Tibial artery (tissue), 4 donors: ENCODE measurements at places on chromosomes 4 and X.
A peak's percentile ranks its signal among the peaks of the same experiment; 100 is the strongest.

GRCh38 chr4:94276204-94276603 lies 66.4 kb downstream of the HPGDS start:
- no peaks in the 10 kb centered on the region for H3K27me3 ChIP-seq
- H3K4me1 ChIP-seq = no peaks in the 10 kb centered on the region
- no peak overlapping the region for H3K4me3 ChIP-seq
- no peak overlapping the region for H3K27ac ChIP-seq

DNA sequence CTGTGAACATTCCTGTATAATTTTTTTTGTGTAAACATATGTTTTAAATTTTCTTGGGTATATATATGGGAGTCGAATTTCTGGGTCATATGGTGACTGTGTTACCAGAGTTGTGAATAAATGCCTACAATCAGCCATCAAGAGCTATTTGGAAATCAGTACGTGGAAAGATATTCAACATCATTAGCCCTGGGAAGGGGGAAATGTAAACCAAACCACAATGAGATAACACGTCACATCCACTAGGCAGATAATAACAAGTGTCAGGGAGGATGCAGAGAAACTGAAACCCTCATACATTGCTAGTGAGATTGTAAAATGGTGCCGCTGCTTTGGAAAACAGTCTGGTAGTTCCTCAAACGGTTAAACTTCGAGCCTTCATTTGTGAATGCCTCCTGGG lies 43.9 kb downstream of the LUZP4 start:
- no peaks in the 10 kb centered on the region for H3K4me1 ChIP-seq
- no peaks in the 10 kb centered on the region for H3K27me3 ChIP-seq
- H3K36me3 ChIP-seq = no peaks in the 10 kb centered on the region
- peak overlapping the region; percentile 82 for H3K27ac ChIP-seq
- DNase-seq = no peak

DNA sequence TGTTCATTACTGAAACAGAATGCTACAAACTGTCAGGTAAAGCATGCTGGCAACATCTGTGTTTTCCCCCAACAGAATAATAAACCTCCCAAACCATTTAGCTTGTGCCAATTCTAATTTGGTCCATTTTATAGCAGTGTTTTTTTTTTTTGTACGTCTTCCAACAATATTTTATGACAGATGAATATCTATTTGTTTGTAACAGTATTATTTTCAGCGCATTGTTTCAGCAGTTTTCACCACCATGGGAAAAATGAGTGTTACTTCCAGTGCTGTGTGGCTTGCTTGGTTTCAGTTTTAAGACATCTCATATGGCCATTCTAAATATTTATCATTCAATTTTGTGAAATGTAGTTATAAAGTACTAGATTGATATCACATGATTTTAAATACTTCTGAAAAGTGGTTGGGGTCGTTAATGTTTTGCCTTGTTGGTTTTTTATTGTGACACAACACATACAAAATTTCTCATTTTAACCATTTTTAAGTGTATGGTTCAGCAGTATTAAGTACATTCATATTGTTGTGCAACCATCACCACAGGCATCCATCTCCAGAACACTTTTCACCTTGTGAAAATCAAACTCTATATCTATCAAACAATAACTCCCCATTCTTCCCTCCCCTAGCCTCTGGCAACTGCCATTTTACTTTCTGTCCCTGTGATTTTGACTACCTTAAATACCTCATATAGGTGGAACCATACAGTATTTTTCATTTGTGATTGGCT lies 25.6 kb upstream of the TBC1D19 start:
- no peak for DNase-seq
- no peaks in the 10 kb centered on the region for H3K4me1 ChIP-seq
- H3K36me3 ChIP-seq = no peaks in the 10 kb centered on the region
- peaks cover 5% of the 10 kb centered on the region for H3K27me3 ChIP-seq
- no peak overlapping the region for H3K27ac ChIP-seq
- H3K4me3 ChIP-seq = no peak overlapping the region

- H3K27me3 ChIP-seq = no peaks in the 10 kb centered on the region
- peak overlapping the region; percentile 84 for H3K27ac ChIP-seq
- H3K4me3 ChIP-seq = no peak overlapping the region
- peak; percentile 78 for DNase-seq
- H3K36me3 ChIP-seq = peaks cover 3% of the 10 kb centered on the region
Observed at GRCh38 chr4:185710487-185710995, 101.5 kb downstream of the SORBS2 start.

- no peaks in the 10 kb centered on the region for H3K27me3 ChIP-seq
- H3K27ac ChIP-seq = no peak overlapping the region
- H3K4me3 ChIP-seq = no peak overlapping the region
Observed at GRCh38 chr4:168527560-168527959, 30.7 kb downstream of the PALLD start.

- H3K36me3 ChIP-seq = no peaks in the 10 kb centered on the region
- no peaks in the 10 kb centered on the region for H3K4me1 ChIP-seq
- no peak overlapping the region for H3K4me3 ChIP-seq
Observed at GRCh38 chr4:154958621-154959358, 177.7 kb downstream of the RBM46 start.

DNA sequence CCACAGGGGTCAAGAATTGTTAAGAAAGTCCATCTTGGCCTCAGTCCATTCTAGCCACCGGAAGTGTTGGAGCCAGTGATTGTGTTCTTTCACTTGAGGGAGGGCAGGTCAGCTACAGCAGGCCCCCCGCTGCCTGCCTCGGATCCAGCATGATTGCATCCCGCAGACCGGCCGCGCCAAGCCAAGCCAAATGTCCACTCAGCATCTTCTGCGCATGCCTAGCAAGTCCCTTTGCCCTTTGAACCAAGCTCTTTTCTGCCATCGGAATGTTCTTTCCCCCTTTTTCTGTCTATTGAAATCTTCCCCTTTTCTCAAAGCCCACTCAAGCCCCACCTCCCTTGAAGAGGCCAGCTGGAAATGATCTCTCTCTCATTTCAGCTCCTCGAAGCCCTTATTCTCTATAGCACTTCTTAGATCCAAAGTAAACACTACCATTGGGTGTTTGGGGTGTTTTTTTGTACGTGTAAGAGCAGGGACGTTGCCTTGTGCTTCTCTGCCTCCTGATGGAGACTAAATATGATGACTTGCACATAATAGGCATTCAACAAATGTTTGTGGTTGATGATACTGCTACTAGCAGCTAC lies 147.8 kb upstream of the BCOR start:
- peak overlapping the region; percentile 15 for H3K4me3 ChIP-seq
- H3K4me1 ChIP-seq = peaks cover 6% of the 10 kb centered on the region
- H3K27me3 ChIP-seq = no peaks in the 10 kb centered on the region
- H3K36me3 ChIP-seq = no peaks in the 10 kb centered on the region
- DNase-seq = peak; percentile 20

DNA sequence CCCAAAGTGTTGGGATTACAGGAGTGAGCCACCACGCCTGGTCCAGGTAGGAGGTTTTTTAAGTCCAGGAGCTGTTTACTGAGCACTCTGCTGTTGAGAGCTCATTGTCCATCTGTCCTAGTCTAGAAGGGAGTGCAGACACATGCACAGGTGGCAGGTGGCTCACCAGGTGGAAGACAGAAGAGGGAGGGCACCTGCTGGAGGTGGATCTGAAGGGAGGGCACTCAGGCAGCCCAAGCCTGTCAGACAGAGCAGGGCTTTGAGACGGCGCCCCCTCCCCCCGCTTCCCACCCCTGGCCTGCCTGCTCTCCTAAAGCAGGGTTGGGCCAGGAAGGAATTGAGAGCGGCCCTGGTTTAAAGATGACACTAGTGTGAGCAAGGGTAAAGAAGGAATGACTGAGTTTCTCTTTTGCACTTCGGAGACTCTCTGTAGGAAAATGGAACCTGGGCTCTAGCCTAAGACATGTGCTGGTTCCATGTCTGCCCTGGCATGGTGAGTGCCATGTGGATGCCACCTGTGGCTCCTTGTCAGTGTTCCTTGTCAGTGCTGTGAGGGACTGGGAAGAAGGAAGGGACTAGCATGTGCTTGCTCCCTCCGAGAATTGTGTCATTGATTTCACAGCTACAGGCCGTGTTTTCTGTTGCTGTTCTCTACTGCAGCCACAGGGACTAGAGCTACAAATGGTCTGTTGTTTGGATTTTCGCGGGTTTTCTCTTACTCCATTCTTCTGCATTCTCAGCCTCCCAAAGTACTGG lies 108.6 kb downstream of the TNIP2 start:
- no peaks in the 10 kb centered on the region for H3K4me1 ChIP-seq
- H3K27me3 ChIP-seq = no peaks in the 10 kb centered on the region
- peaks cover 50% of the 10 kb centered on the region for H3K36me3 ChIP-seq

DNA sequence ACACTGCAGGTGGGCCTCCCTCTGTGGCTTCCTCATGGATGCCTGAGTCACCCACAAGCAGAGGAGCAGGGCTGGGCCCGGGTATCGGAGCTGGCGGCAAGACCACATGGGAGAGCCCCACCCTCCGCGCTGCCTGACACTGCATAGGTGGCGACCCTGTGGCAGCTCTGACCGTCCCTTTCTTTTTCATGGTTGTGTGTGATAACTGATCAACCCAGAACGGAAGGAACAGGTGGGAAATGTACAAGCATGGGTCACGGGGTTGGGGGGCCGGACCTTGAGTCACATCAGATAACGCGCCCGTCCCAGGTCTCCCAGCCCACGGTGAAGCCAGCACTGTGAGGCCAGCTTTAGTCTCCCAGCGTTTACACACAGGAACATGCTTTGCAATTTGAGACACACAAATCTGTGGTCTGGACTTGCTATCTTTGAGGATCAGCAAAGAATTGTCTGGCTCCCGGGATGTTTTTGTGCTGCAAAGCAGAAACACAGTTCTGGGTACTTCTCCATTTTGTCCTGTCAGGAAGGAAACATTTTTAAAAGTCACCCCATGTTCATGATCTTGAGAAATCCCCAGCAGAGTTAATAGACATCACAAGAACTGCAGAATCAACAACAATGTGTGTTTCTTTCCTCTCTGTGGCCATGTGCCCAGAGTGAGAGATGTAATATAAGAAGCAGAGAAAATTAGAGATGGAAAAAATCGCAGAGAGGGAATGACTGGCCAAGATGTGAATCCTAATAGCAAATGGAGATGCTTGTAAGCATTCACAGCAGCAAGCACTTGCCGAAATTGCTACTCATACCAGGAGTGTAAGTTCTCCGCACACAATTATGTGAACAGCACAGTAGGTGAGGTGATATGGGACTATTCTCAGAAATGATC lies 70.1 kb upstream of the CBR4 start:
- no peaks in the 10 kb centered on the region for H3K36me3 ChIP-seq
- H3K27ac ChIP-seq = peak overlapping the region; percentile 59
- peaks cover 9% of the 10 kb centered on the region for H3K4me1 ChIP-seq
- DNase-seq = peak; percentile 74
- H3K27me3 ChIP-seq = no peaks in the 10 kb centered on the region

DNA sequence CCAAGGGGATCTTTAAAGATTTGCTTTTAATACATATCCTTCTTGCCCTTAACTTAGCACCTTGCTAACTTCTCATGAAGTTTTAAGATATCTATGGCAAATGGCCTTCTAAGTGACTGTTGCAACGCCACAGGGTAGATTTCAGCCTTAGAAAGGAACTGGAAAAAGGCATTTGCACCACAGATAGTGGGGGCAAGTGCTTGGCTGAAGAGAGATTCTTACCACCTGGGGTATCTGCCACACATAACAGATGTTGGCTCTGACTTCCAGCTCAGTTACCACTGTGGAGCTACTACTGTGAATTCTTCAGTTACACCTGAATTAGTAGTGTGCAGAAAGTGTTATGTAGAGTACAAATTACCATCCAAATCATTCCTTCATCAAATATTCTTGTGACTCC lies 302.6 kb downstream of the PPP3CA start:
- no peaks in the 10 kb centered on the region for H3K36me3 ChIP-seq
- H3K4me1 ChIP-seq = no peaks in the 10 kb centered on the region
- no peak overlapping the region for H3K27ac ChIP-seq
- no peaks in the 10 kb centered on the region for H3K27me3 ChIP-seq
- no peak overlapping the region for H3K4me3 ChIP-seq
- no peak for DNase-seq

DNA sequence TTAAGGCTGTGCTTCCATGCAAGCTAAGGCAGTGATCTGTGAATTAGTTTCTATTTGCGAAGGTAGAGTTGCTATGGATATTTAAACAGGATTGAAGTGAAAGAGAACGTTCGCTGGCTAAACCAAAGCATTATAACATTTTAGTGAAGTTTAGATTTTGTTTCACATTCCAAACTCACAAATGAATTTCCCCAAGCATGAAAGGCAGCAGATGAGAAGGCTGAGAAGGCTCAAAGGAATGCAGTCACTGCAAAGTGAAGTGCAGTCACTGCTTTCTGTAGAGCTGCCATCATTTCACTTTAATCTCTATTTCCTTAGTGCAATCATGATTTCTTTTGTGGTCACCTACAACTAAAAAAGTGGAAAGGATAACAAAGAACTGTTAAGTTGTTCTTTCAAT lies 334.7 kb upstream of the NR3C2 start:
- DNase-seq = no peak
- no peaks in the 10 kb centered on the region for H3K36me3 ChIP-seq
- H3K27ac ChIP-seq = no peak overlapping the region
- no peak overlapping the region for H3K4me3 ChIP-seq

DNA sequence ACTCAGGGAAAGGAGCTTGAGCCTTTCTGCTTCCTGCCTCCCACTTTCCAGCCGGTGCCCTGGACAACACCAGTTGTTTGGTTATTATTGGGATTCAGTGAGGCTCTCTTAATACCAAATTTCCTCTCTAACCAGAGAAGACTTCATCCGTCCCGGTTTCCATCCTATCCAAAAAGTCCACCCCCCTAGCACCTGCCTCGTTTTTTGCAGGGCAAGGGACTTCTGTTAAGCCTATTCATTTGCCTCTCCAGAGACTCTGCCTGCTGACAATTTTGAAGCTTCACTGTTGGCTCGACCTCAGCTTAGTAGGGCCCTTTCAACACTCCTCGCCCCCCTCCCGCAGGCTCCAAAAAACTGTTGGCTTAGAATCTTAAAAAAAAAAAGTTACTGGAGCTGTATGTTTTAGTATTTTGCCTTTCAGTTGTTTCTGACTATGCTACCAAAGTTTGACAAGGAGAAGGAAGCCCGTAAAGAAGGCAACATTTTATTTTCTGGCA lies 779 bp upstream of the PRSS12 start:
- H3K27me3 ChIP-seq = peaks cover 73% of the 10 kb centered on the region
- DNase-seq = no peak
- no peaks in the 10 kb centered on the region for H3K36me3 ChIP-seq
- no peak overlapping the region for H3K27ac ChIP-seq
- H3K4me1 ChIP-seq = no peaks in the 10 kb centered on the region
- H3K4me3 ChIP-seq = peak overlapping the region; percentile 50

DNA sequence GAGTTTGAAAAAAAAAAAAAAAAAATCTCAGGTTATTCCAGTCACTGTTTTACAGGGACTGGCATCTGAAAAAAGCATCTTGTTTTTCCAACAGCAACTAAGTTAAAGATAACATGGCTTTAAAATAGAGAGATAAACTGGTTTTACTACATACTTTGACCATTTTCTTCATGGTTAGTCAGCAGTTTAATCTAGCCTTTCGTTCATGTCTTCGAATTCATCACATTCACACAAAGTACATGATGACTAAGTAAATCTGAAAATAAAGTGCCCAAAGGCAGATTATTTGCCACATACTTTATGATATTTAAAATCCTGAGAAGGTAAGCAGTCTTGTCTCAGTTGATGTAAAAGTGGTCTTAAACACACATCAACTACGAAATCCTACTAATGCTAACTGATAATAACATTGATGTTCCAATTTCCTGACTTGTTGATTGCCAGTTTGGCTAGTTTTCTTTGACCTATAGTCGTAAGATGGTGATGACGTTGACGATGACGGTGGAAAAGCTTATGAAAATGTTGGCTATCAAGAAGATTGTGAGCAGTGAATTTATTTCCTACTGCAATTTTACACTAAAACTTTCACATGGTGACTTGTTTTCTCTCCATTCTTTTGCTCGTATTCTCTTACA lies 540.5 kb upstream of the BOD1L1 start:
- H3K27me3 ChIP-seq = no peaks in the 10 kb centered on the region
- H3K27ac ChIP-seq = no peak overlapping the region
- no peak overlapping the region for H3K4me3 ChIP-seq

- peaks cover 32% of the 10 kb centered on the region for H3K36me3 ChIP-seq
- DNase-seq = no peak
- no peak overlapping the region for H3K27ac ChIP-seq
- no peaks in the 10 kb centered on the region for H3K27me3 ChIP-seq
- H3K4me3 ChIP-seq = no peak overlapping the region
Observed at GRCh38 chr4:106195435-106195950, 120.5 kb downstream of the TBCK start.
